ENCODE measurements at places on chromosomes 12 and 14.
A peak's percentile ranks its signal among the peaks of the same experiment; 100 is the strongest.

DNA sequence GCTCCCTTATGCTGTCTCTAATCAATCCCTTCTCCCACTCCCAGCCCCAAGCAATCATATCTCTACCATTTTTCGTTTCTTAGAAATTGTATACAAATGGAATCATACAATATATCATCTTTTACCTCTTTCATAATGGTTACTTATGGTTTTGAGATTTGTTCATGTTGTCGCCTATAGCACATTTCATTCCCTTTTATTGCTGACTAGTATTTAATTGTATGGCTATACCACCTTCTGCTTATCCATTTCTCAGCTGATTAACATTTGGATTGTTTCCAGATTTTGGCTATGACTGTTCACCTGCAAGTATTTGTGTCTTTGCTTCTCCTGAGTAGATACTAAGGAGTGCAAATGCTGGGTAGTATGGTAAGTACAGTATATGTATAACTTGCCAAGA is 36.7 kb upstream of the GRIN2B start:
- no peak for DNase-seq

DNA sequence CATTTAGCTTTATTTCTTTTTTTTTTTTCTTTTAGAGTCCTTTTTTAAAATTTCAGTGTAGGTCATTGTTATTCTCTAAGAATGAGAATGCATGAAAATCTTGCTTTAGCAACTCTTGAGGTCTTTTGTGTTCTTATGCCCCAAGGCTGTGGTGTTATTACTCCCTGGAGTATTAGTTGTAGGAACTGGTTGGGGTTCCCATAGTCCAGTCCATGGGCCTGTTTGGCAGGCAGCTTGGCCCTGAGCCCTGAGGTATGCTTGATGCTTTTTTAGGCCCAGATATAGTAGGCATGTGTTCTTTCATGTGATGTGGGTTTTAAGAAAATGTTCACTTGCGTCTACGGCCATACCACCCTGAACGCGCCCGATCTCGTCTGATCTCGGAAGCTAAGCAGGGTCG is 1.6 kb downstream of the FAM234B start:
- DNase-seq = no peak

- DNase-seq = no peak
Measured at GRCh38 chr12:128840862-128841468, 12.3 kb upstream of the GLT1D1 start.

DNA sequence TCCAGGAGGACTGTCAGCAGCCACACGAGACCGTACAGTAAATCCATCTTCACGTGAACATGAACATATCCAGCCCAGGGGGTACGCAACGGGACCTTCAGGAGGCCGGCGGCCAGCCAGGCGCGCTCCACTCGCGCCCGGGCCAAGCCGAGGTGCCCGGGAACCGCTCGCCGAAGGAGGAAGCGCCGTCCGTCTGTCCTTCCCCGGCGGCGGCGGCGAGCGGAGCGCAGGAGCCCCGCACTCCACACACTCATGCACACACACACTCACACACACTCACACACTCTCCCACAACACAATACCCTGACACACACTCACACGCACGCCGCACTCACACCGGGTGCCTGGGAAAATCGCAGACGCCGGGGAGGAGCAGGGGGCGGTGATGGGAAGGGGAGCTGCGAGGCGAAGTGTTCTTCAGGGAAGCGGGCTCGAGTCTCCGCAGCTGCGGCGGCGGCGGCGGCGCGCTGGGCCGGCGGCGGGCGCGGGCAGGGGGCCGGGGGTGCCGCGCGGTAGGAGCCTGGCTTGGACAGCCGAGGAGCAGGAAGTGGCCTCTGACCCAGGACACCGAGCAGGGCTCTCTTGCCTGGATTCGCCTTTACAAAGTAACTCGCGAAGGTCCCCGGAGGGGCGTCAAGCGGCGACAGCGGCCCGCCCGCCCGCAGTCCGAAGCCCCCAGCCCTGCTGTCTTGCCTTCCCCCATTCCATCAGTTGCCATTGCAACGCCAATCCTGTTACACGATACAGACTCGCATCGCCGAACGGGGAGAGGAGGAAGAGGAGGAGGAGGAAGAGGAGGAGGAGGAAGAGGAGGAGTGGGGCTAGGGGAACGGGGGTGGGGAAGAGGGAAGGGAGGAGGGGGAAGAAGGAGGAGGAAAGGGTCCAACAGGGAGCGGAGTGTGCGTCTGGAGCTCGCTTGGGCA is 601 bp downstream of the MDGA2 start:
- no peak for DNase-seq

- DNase-seq = no peak
Measured at GRCh38 chr14:24794644-24795305, 160.8 kb upstream of the GZMB start.

DNA sequence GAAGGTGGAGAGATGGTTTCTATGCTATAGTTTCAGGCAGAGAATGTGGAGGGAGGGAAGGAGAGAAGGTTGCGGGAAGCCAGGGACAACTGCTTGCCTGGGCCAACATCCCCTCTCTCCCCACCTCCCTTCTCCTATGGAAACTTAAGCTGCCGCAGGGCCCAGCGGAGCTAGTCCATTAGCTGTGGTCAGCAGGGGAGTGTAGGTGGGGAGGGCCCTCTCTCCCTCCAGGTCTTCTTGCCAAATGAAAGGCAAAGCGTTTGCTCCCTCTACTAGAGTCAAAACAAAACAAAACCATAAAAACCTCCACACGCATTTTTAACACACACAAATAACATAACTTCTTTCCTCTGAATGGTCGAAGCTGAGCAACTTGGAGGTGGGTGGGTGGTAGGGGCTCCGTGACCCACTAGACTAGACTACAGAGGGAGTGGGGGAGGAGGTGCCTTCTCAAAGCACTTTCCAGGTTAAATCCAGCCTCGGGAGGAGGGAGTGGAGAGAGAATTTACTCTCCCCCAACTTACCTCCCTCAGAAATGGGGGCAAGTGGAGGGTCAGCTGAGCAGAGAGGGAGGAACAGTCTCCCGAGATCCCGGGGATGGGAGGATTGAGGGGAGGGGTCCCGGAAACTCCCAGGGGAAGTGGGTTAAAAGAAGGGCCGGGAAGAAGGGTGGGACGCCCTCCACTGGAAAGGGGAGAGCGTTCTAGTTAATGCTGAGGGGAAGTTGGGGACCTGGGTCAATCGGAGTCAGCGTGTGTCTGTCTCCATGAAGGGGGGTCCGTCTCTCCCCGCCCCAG is 4.6 kb upstream of the CACNB3 start:
- peak; percentile 17 for DNase-seq

DNA sequence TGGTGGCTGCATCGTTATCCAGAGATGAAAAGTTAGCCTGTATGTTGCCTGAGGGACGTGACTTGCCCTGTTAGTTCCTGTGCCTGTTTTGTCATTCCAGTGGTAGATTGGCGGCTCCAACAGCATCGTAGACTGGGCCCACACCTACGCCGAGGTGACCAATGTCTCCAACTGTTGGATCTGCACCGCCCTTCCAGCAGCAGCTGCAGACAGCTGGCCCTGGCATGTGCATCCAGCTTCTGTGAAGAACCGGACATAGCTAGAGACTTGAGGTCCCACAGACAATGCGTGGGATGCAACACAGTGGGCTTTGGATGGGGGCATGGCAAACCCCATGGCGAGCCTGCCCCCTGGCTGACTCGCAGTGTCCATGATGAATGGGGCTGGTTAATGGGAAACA is 93.0 kb upstream of the TMPO start:
- DNase-seq = no peak

- DNase-seq = no peak
Measured at GRCh38 chr12:57090924-57091637, 2.2 kb downstream of the NAB2 start.

GRCh38 chr14:55470025-55470424 is 29.6 kb upstream of the TBPL2 start:
- DNase-seq = no peak

DNA sequence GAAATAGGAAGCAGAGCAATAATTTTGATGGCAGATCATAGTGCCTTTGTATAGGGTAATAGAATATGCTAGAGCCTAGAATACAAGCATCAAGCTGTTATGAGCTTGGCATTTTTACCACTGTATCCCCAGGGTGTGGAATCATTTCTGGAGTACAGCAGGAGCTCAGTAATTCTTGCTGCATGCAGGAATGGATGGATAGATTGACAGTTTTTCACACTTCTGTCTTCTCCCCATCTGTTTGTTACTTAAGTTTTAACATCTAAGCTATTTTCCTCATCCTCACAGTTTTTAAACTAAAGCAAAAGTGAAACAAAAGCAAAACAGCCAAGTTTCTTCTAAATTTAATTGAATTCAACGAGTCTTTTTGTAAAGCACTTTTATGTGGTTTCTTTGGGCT is 32.6 kb downstream of the ALG10 start:
- no peak for DNase-seq

DNA sequence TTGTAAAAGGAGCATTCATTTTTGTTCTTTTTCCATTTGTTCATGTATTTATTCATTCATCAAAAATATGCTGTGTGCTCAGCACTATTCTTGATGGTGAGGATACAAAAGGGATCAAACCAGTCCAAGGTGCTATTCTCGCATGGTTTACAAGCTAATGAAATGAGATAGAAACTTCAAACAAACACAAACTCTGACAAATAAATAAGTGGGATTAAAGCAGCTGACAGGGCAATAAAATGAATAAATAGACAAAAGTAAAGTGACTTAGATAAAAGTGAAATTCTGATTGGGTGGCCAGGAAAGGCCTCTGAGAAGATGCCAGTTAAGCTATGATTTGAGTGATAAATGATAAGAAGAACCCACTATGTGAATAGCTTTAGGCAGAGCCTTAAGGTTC is 162.0 kb upstream of the PDZRN4 start:
- DNase-seq = no peak

DNA sequence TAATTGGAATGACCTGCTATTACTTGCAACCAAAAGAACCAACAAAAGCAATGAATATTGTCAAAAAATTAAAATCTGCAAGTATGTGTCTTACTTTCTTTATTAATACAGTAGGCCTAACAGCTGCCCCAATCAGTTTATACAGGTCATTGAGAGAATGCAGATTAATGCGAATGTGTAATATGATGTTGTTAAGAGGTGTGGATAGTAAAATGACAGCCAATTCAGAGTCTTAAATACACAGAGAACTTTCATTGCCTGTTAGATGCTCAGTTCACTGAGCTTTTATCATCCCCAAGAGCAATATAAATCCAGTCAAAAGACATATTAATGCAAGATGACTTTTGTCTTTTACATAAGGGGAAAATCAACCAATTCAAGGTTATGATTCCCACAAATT is 58.7 kb downstream of the STXBP6 start:
- no peak for DNase-seq

- DNase-seq = no peak
Measured at GRCh38 chr12:99282624-99283023, 364.9 kb upstream of the GARIN6 start.

- DNase-seq = no peak
Measured at GRCh38 chr12:114393569-114393968, 12.4 kb downstream of the TBX5 start.

- DNase-seq = peak; percentile 92
Measured at GRCh38 chr14:80425686-80426085, 214.4 kb upstream of the DIO2 start.

GRCh38 chr12:46358325-46358700 is 14.3 kb downstream of the SLC38A2 start:
- DNase-seq = no peak

DNA sequence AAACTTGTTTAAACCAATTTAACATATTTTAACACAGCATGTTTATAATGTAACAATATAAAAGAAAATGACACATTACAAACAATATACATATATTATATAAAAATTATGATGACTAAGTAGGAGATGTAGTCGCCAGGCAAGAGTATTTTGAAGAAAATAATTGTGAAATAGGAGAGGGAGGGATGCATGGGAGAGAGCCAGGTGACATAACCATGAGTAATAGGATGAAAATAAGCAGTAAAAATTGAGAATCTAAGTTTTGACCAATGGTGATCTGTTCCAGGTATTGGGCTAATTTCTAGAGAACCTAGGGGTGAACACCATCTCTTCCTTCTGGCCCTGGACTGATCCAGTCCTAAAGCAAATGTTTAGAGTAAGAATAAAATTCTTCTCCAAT is 315.2 kb upstream of the G2E3 start:
- peak; percentile 57 for DNase-seq

DNA sequence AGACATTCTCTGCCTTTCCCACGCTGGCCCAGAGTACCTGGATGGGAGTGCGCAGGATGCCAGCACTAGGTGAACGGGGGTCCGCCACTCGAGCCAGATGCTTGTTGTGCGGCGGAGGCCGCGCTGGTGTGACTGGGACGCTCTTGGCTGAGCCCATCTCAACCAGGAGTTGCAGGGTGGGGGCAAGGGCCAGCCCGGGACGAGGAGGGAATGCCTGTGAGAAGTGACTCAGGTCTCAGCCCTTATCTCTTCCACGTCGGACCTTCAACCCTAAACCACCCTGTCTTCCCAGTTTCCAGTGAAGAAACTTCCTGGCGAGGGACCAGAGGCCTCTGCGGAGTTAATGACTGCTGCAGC is 312 bp downstream of the CDCA3 start:
- no peak for DNase-seq

DNA sequence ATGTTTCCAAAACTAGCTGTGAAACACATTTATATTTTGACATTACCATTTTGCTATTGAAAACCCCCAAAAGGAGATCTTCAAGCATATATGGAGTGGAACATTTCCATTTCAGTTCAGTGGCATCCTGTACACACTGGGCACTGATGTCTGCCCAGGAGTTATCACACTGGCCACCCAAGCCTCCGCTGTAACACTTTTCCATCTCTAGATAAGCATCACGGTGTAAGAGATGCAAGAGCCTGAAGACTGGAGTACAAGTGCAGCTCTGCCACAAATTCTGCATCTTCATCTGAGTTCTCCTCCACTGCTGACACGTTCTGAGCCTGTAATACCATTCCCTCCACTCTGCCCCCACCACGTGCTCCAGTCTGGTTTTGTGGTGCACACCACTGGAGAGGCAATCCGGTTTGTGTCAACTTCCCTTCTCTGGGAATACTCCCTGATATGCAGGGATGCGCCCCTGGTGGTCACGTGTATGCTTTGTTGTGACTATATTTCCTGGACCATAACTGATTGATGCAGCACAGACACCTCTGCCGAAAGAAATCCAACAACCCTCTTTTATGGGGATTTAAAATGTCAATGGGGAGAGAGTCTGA is 12.7 kb downstream of the SPTLC2 start:
- no peak for DNase-seq

- no peak for DNase-seq
Measured at GRCh38 chr12:54956818-54957641, 27.5 kb downstream of the TESPA1 start.

GRCh38 chr12:32089586-32089985 is 17.1 kb upstream of the BICD1 start:
- DNase-seq = no peak

- peak; percentile 18 for DNase-seq
Measured at GRCh38 chr12:40222247-40222646, 2.5 kb upstream of the LRRK2 start.

- no peak for DNase-seq
Measured at GRCh38 chr12:21330682-21331253, 3.9 kb downstream of the SLCO1A2 start.

GRCh38 chr12:78918268-78918667 is 53.7 kb downstream of the SYT1 start:
- peak; percentile 8 for DNase-seq
